ENCODE measurements at places on chromosomes 4 and X. TPM values are rescaled to one million over a fixed set of nuclear protein-coding genes. Genes with fewer than 3 reads are reported as not detected.

DCAF8L2 gene
- total RNA-seq = not detected

- DNase-seq = no peak
Observed at GRCh38 chr4:178696515-178696914, 1254.3 kb upstream of the AGA start.

GRCh38 chr4:177862541-177863176 lies 420.4 kb upstream of the AGA start:
- no peak for DNase-seq

- no peak for DNase-seq
Observed at GRCh38 chr4:181138116-181138515, 1105.1 kb upstream of the TENM3 start.

DNA sequence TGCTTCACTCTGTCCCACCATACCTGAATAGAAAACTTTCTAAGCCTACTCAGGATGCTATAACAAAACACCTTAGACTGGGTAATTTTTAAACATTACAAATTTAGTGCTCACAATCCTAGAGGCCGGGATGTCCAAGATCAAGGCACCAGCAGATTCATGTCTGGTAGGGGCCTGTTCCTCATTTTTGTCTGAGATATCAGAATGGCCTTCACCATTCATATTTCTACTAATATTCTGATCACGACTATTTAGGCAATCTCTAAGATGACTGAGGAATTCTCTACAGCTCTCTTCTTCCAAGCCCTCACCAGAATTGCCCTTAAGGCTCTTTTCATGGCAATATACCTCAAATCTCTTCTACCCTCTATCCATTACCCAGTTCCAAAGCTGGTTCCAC lies 77.4 kb upstream of the NRK start:
- no peak for DNase-seq

USP17L13 gene
- not detected for total RNA-seq

MAGEB16 gene
- total RNA-seq = not detected

DNA sequence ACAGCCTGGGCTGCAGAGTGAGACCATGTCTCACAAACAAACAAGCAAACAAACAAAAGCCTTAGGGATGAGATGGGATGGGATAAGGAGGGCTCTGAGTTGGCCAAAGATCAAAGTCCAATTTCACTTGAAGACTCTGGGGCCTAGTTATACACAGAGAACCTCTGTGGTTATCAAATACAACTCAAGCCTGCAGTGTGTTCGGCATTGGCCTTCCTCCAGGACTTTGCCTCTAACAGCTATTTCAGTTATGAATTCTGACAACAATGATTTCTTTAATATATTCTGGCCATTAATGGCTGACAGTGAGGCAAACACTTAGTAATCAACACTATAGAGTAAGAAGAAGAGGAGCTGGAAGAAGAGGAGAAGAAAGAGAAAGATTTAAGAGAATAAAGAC lies 171.1 kb downstream of the PDGFRA start:
- no peak for DNase-seq

GRCh38 chr4:86398187-86398586 lies 38.3 kb upstream of the MAPK10 start:
- no peak for DNase-seq

GRCh38 chr4:86152454-86152853 lies 207.4 kb downstream of the MAPK10 start:
- no peak for DNase-seq

DNA sequence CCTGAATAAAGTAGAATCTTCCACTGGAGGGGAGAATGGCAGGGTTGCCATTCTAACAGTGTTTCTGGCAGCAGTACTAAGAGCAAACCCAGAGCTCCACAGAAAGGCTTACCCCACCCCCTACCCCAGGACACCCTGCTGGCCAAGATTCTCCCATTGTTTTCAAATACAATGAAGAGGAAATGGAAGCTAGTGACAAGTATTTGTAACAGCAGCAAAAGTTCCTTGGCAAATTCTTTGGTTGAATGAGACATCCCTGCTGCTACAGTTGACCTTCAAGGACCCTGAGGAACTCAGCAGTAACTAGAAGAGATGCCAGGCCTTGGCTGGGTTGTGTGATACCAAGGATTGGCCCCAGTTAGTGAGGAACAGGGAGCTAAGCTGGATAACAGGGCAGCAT lies 124.2 kb upstream of the DGKK start:
- no peak for DNase-seq

DNA sequence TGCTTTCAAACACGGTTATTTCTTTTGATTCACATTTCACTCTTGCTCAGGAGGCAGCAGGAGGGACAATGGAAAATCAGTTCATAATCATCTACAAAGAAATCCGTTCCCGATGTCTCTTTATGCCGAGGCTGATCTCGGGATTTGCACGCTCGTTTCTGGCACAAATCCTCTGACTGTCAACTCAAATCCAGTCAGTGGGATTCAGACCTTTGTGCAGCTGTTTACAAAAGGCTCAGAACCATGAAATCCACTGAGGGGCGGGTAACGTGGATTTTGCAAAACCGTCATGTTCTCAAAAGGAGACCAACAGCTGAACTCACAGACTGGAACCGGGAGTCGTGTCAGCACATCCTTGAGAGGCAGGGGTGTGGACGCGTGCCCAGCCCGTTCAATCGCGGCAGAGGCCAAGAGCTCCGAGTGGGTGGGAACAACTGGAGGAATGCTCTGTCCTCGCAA lies 46.4 kb downstream of the ACOX3 start:
- peak; percentile 31 for DNase-seq

- no peak for DNase-seq
Observed at GRCh38 chr4:127045861-127046260, 586.9 kb upstream of the INTU start.

NDUFC1 gene
- 25.1 TPM for total RNA-seq

DNA sequence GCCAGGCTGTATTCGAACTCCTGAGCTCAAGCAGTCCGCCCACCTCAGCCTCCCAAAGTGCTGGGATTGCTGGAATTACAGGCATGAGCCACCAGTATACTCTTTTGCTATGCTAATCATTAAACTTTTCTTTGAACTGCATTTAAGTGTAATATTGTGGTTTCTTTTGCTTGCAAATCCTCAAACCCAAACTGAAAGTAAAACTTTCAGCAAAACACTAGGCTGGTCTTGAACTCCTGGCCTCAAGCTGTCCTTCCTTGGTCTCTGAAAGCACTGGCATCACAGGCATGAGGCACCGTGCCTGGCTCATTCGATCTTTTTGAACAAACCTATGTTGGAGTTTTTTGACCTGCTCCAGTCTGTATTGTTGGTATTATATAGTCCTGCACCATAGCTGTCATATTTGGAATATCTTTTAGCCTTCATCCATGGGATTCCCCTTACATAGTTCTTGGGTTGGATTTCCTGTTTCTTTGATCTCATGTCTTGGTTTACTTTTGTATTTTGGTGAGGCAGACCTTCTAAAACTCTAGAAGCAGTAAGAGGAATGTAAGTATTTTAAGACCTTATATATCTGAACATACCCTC lies 34.1 kb downstream of the MOB1B start:
- peak; percentile 61 for DNase-seq

DNA sequence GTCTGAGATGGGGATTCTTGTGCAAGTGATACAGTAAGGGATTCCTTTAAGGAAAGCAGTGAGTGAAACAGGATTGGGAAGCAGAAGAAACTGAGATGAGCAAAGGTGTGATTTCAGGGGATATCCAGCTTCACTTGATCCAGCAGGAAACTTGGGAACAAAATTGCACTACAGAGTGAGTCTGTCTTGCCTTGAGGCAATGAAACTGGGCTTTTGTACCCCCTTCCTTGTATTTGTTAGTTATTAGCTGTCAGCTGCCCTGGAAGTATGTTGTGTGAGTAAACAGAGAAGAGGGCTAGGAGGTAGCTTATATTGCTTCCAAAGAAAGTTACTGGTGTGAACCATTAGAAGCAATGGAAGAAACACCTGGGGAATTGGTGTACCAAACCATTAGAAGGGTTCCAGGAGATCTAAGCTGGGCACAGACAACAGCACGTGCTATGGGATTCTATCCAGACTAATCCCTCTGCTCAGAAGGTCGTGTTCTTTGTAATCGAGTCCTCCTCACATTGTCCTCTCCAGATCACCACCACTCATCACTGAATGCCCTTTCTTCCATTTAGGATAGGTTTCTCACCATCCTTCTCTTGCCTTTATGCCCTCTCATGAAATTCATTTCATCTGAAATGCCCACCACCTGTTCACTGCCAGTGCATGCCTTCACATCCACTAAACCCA lies 76.0 kb downstream of the PDLIM5 start:
- no peak for DNase-seq

DNA sequence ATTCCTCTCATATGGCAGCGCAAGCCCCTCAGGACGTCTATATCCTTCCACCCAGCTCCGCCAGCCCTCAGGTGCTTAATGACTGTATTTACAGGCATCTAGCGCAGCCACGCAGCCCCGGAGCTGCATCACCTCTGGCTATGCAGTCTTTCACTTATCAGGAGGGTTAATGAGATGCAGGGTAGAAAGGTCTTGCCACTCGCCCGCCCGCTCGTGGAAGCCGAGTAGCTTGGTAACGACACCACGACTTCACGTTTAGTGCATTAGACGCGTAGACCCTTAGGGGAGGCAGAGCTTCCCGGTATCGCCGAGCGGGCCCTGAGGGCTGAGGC lies 1.5 kb upstream of the SLC16A2 start:
- no peak for DNase-seq

DNA sequence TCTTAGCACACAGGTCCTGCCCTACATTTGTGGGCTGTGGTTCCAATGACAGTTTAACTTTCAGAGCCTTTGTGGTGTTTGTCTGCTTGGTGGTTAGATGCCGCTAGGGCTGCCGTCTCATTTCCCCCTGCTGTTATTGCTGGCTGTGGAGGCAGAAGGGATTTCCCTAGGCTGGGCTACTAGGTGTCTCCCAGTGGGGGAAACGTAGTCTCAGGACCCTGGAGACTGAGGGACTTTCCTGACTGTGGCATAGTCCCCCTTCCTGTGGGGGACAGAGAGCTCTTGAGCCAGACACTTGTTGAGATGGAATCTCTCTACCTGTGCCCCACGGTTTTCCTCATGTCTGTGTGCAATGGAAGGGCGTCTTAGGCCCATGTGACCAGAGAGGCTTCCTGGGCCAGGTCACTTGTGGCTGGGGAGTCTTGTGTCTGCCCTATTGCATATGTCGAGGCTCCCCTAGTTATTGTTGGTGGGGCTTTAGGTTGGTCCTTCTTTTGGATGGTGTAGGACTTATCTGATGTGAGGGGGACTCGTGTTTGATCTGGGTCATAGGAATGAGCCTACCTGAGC lies 68.2 kb downstream of the ARHGAP10 start:
- no peak for DNase-seq

WNK3 gene
- total RNA-seq = 1.4 TPM

GAGE12H gene
- not detected for total RNA-seq

DNA sequence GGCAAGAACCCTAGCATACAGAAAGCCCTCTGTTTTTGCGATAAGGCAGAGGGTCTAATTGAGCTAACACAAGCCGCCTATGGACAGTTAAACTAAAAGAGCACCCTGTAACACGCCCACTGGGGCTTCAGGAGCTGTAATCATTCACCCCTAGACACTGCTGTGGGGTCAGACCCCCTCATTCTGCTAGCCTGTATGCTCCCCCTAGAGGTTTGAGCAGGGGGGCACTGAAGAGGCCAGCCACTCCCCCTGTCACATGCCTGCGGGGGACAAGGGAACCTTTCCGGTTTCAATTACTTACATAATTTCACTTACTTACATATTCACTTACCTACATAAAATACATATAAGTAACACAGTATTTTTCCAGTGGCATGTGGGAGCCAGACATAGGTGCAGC lies 469.5 kb upstream of the FAM241A start:
- DNase-seq = no peak

DNA sequence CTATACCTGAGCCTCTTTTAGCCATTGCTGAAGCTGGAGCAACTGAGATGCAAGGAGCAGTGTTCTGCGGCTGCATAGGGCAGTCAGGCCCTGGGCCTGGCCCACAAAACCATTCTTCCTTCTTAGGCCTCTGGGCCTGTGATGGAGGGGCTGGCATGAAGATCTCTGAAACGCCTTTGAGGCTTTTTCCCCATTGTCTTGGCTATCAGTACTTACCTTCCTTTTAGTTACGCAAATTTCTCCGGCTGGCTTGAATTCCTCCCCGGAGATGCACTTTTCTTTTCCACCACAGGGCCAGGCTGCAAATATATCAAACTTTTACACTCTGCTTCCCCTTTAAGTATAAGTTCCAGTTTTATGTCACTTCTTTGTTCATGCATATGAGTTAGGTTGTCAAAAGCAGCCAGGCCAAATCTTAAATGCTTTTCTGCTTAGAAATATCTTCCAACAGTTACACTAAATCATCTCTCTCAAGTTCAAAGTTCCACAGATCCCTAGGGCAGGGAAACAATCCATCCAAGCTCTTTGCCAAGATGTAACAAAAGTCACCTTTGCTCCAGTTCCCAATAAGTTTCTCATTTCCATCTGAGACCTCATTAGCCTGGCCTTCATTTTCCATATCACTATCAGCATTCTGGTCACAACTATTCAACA lies 194.4 kb upstream of the PCDH7 start:
- no peak for DNase-seq

DNA sequence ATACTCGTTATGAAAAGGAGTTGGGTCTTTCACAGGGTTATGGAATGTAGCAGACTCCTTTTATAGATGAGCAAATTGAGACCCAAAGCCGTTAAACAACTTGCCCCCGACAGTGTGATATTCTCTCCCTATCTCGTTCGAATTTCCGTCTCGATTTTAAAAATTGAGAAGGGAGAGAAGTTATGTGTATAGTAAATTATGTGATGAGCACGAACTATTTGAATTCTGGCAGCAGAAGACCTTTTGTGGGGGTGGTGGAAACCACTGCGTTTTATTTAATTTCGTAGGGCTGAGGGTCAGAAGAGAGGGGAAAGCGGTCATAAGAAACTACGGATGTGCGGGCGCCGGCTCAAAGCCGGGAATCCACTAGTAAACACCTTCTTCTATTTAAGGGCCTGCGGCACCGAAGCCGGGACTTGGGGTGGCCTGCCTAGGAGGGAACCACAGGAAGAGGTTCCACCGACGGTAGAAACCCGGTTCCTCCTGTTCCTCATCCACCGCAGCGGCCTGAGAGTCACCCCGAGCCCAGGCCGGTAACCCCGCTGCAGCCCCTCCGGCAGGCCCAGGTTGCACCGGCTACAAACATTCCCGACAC lies 1.5 kb upstream of the DDX3X start:
- peak; percentile 44 for DNase-seq

DNA sequence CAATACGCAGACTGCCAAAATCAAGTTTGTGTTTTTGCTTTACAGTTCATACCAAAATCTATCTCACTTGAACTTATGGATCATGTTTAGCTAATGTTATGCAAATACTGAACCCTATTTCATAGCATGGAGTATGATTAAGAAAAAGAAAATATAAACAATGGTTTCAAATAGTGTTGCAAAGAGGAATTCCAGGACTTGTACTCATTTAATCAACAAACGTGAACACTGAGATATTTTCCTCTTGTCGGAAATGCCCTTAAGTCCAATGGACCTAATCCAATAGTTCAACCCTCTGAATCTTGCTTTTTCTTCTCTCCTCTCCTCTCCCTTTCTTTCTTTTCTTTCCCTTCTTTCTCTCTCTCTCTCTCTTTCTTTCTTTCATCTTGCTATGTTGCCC lies 30.8 kb downstream of the RASL11B start:
- peak; percentile 82 for DNase-seq

DNA sequence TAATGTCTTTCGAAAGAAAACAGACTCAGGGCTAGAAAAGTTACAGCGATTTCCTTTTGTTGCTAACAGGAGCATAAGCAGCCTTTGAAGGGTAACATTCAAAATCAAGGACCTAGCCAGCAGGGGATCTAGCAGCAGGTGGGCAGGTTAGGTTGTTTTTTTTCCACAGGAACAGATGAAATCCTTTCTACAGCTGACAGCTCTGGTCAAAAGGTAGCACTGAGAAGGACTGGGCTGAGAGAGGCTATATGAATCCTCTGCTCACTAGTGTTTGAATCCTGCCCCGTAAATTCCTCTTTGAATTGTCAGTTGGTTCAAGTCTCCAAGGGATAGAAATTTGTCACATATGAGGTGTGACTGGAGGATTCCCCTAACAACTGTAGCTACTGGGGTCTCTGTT lies 188.2 kb downstream of the SH2D1A start:
- no peak for DNase-seq

PHOX2B gene
- total RNA-seq = not detected
